ENCODE measurements at places on chromosomes 4 and X. TPM values are rescaled to one million over a fixed set of nuclear protein-coding genes. Genes with fewer than 3 reads are reported as not detected.

The DGKK gene
- total RNA-seq: not detected

The WDFY3 gene
- total RNA-seq: 116 TPM

The TIGD4 gene
- total RNA-seq: 0.49 TPM

The TAF7L gene
- total RNA-seq: not detected

The ANOS1 gene
- 8.9 TPM for total RNA-seq

The ADH1A gene
- total RNA-seq: 0.99 TPM

The PNMA5 gene
- total RNA-seq: not detected

The GCNA gene
- total RNA-seq: 5.1 TPM

The TSPAN7 gene
- total RNA-seq: 38.4 TPM

The TMPRSS11A gene
- total RNA-seq: not detected

The BTK gene
- total RNA-seq: 9.5 TPM

The NHS gene
- 29.6 TPM for total RNA-seq

The DDX53 gene
- total RNA-seq: not detected

The PGAM4 gene
- total RNA-seq: not detected

The CYBB gene
- total RNA-seq: 38.7 TPM

- no peak for DNase-seq
These were observed 113.8 kb upstream of the WDR17 start for GRCh38 chr4:175951794-175952193.

DNA sequence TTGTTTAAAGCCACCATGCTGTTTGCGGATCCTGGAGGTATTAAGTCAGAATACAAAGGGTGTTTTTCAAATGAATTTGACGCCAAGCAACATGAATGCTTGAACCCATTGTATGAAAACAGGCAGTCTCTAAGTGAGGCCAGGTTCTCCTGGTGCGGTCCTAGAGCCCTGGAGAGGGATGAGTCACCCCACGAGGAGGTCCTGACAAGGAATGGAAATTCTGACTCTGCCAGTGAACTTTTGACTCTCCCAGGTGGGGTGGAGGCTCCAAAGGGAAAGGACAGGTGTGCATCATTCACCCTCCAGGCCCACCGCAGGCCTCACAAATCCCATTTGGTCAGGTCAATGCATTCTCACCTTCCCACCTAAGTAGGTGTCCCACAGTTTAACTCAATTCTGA lies 1.5 kb downstream of the TRIM2 start:
- no peak for DNase-seq

DNA sequence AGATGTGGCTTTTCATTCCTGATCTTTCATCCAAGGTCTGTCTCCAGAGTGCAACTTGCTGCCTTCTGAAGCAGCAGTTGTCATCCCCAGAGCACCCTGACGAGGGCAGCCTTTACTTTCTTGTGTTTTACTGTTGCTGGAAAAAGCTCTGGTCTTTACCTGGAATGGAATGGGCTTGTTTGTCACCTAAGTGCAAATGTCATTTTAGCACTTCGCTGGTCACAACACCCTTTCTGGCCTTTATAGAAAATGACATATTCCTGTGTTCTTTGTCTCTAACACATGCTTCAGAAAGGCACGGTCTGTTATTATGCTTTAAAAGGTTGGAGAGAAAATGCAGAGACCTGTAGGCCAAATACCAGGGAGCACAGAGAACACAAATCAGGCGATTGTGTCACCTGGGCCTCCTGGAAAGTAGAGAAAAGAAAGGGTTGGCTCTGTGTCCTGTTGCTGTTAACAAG lies 332.7 kb upstream of the IGFBP7 start:
- no peak for DNase-seq

DNA sequence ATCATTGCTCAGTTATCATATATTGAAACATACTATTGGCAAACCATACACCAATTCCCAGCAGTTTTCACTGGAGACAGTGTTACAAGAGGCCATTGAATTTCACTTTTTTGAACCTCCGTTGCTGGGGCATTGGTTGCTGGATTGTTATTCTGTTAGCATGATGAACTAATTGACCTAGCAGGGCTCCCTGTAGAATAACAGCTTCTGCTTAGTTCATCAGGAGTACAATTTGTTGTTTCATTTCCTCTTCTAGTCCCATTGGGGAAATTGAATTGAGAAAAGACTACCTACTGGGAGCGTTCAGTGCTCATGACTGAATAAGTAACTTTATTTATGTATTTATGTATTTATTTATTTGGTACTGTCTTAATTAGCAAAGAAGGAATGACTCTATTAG lies 151.6 kb downstream of the SLIT2 start:
- no peak for DNase-seq

- DNase-seq: no peak
These were observed 647.0 kb downstream of the TRAM1L1 start for GRCh38 chr4:116438417-116438816.

DNA sequence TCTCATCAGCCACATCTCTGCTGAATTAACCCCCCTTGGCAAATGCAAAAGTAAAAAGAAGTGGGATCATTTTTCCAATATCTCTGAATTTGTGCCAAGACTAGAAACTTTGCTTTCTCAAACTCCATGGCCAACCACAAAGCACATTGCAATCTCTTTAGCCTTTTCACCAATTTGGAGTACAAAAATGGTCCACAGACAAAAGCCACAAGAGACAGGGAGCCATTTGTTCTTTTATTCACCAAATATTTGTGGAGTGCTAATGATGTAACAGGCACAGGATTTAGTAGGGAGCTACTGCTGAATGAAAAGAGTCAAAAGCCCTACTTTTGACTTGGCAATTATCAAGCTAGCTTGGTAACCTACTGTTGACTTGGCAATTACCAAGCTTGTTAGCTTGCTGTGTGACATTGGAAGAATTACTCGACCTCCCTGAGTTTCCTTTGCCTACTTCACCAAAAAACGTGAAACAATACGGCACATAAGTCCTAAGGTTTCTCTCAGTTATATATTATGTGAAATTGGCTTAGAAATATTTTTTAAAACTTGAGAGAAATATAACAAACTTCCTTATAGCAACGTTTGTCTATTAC lies 97.1 kb upstream of the KLF3 start:
- no peak for DNase-seq

DNA sequence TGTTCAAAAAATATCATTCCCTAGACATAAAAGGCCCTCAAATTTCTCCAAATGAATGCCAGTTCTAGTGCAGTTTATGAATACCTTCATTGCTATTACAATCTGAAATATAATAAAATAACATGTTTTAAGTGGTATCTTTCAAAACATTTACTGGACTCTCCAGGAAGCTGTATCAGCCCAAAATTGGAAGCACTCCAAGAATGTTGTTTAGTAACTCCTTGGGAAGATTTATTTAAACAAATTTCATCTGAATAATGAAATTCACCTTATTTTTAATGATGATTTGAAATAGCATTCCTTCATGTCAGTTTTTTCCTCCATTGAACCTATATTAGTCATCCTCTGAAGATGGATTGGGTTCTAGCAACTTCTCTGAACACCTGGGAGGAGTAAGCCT lies 217.2 kb upstream of the PCDH18 start:
- no peak for DNase-seq

GRCh38 chr4:27223326-27223725 lies 362.7 kb downstream of the STIM2 start:
- no peak for DNase-seq

- DNase-seq: no peak
These were observed 915.5 kb downstream of the FAT4 start for GRCh38 chr4:126230269-126230668.

DNA sequence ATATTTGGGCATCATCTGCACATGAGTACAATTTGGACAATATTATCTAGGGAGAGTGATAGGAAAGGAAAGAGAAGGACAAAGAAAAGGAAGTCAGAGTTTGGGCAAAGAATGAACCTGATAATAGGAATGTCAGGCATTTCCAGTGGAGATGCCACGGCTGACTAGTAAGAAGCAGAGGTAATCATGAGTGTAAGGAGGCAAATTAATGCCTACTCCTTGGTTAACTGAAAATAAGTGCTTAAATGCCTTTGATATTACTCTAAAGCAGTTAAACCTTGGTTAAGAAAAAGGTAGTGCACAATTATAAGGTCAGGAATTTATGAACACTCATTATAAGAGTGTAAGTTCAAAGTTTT lies 99.2 kb upstream of the DDIT4L start:
- no peak for DNase-seq

- DNase-seq: no peak
These were observed 302.3 kb upstream of the GATB start for GRCh38 chr4:152062936-152063620.

DNA sequence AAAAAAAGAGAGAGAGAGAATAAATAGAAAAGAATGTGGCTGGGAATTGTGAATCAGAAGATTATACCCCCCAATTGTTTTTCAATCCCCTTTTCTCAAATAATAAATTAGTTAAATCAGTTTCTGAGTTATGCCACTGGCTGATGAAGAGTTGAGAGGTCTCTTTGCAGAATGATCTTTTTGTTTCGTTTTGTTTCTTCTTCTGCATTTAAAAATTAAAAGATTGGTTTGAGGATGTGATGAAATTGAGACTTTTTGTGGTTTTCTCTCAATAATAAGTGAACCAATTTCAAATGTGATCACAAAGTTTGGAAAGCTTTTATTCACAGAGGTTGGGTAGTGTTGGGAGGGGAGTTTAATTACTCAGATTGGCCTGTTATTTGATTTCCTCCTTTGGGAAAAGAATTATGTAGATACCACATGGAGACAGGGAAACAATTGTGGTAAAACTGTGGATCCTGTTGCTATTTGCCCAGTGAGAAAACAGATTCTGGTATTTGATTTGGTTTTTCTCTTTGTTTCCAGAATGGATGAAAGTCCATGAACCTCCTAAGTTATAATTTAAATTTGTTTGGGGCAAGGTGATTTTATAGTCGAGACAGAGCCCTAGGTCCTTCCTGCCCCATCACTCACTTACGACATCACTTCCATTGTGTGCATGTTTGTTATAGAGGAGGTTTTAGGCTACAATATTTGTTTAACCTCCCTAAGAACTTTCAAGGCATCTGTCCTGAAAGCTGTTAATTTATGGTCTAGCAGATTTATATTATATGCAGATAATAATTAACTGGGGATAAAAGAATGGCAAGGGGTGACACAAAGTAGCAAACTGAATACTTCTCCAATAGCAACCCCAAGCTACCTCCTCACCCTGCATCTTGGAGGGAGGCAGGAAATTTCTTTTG lies 92.0 kb upstream of the BMPR1B start:
- no peak for DNase-seq

- DNase-seq: no peak
These were observed 16.2 kb downstream of the ARHGEF38 start for GRCh38 chr4:105568584-105568983.

DNA sequence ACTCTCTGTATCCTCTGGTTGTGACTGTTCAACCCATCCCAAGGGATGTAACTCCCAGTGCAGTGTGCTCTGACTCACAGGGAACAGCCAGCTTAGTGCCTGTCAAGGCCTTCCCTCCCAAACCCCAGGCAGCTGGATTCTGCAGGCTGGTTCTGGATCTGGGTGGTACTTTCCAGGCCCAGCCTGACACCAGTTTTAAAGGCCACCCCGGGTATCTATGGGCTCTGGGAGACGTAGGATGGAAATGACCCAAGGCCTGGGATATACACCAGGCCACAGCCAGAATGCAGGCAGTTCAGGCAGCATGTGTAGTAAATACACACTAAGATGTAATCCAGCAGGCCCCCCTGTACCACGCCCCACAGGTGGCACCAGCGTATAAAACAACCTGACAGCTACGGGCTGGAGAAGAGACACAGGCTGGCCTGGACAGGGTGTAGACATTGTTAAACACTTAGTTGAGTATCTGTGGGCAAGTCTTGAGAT lies 64.2 kb downstream of the SPINK2 start:
- DNase-seq: no peak

- DNase-seq: no peak
These were observed 46.6 kb downstream of the HTT start for GRCh38 chr4:3121110-3121509.

GRCh38 chrX:16347968-16348670 lies 180.8 kb downstream of the MAGEB17 start:
- DNase-seq: no peak

GRCh38 chr4:173910891-173911290 lies 372.6 kb downstream of the FBXO8 start:
- DNase-seq: no peak

DNA sequence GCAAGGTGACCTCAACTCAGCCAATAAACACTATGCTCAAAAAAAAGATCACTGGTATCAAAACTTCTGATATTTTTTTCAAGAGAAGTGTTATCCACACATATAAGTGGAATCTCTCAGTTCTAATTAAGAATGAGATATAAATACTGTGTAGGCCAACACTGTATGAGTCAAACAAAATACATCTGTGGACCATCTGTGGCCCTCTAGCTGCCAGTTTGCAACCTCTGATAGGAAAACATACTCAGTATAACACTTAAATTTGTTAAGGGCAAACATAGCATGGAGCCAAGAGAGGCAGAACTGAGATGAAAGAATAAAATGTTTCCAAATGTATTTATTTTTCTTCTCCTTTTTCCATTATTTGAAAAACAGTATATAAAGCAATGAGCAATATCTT lies 377.3 kb downstream of the ARAP2 start:
- DNase-seq: no peak

- no peak for DNase-seq
These were observed 23.0 kb upstream of the CCDC149 start for GRCh38 chr4:24935856-24936255.

- DNase-seq: no peak
These were observed 269.1 kb downstream of the PCDH18 start for GRCh38 chr4:137263206-137263605.

- DNase-seq: no peak
These were observed 5.3 kb downstream of the FBXW7 start for GRCh38 chr4:152530600-152530999.

DNA sequence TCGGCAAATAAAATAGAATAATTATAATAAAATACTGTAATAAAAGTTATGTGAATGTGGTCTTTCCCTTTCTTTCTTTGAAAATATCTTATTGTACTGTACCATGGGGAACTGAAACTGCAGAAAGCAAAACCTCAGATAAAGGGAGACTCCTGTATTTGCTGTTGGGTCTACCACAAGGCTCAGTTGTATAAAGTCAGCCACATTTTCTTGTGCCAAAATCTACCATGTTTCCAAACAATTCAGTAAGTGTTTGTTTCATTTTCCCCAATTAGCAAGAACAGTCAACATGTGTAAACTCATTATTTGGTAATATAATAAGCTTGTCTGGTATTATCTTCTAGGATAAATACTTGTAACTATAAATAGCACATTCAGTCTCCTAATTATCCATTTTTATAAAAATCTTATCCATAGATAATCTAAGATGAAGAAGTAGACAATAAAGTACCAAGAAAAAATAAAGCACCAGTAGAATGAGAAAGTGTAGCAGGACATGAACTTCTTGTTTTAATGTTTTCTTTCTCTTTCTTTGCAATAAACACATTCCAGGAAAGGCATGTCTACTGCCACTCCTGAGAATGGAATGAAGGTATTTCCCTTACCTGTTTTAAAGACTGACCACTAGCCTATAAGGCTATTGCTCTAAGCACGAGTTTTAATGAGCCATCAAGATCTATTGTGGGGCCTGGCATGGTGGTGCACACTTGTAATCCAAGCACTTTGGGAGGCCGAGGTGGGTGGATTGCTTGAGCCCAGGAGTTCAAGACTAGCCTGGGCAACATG lies 15.0 kb upstream of the OTUD4 start:
- no peak for DNase-seq
